ENCODE measurements at places on chromosomes 1 and 21.

- DNase-seq: no peak
Measured at GRCh38 chr1:78355656-78356055, 135.1 kb upstream of the PTGFR start.

GRCh38 chr1:29811247-29811646 lies 574.9 kb downstream of the PTPRU start:
- no peak for DNase-seq

GRCh38 chr1:202689493-202690342 lies 20.5 kb downstream of the SYT2 start:
- no peak for DNase-seq

- no peak for DNase-seq
Measured at GRCh38 chr21:33241846-33242245, 12.1 kb downstream of the IFNAR2 start.

- no peak for DNase-seq
Measured at GRCh38 chr1:85237613-85238012, 21.8 kb downstream of the C1orf52 start.

DNA sequence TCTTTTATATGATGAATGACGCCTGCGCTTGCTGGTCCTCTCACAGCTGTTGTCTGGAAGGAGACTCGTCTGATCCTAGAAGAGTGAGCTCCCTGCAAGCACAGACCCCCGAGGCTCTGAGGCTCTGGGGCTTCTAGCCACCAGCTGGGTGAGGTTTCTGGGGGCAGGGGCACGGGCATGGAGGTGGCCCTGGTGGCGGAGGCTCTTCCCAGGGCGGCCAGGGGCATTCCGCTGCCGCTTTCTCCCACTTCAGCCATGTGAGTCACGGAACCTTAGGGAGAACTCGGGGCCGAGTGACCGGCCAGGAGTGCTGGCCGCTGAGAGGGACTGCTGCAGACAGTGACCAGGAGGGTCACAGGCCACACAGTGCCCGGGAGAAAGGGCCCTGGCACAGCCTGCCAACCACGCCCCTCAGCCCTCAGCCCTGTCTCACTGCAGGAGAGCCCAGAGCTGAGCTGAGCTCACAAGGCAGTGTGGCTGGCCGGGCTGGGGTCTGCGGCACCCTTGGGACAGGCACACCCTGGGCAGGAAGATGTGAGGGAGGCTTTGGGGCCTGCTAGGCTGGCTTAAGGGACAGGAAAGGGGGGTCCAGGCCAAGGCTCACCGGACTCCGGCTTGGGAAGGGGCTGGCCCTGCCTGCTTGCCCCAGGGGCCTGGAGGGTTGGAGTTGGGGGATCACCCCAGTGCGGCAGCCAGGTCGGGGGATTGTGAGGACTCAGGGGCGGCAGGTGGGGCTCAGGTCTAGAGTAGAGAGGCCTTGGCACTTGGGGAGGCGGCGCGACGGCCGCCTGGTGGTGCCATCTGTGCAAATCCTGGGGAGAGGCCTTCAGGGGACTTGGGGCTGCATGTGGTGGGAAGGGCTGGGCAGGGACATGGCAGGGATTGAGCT lies 35.7 kb downstream of the MORN1 start:
- DNase-seq: no peak

DNA sequence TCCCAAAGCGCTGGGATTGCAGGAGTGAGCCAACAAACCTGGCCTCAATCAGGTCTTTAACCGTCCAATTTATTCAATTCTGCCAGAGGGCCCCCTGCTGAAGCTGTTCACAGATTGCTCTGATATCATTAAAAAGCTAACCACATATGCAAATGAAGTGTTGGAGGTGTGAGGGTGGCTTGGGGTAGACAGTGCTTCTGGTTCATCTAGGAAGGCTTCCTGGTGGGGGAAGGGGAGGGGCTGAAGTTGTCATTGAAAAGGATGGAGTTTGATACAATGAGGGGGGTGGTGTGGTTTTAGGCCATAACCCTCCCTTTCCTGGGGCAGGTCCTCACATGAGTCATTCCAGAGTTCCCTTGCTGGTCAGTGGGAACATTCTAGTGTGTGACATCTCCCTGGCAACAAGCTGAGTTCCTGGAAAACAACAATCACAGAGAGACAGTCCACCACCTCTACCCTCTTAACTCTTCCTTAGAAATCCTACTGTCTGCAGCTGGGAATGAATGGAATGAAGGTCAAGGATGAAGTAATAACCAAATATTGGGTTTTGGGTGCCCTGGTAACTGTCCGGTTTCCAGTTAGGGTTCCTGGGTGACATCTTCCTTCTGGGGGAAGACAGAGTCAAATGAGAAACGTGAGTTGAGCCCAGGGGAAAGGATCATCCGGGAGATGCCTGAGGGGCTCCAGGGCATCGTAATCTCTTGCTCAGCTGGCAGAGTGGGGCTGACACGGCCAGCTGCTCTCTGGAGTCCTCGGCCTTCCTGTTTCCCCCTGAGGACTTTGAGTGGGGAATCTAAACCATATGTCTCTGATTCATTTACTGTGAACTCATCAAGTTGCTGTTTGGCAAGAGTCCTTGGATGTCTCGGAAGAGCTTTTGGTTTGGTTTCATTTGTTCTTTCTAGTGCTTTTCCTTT lies 32.2 kb downstream of the BATF3 start:
- no peak for DNase-seq

DNA sequence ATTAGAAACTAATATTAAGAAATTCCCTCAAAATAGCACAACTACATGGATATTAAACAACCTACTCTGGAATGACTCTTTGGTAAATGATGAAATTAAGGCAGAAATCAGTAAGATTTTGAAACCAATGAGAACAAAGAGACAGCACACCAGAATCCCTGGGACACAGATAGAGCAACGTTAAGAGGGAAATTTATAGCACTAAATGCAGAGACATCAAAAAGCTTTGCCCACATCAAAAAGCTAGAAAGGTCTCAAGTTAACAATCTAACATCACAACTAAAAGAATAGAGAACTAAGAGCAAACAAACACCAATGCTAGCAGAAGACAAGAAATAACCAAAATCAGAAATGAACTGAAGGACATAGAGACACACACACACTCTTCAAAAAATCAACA lies 48.6 kb upstream of the LRRC8B start:
- no peak for DNase-seq

GRCh38 chr21:38181096-38181495 lies 75.7 kb upstream of the KCNJ15 start:
- DNase-seq: no peak

GRCh38 chr1:11559591-11559970 lies 80.6 kb downstream of the DISP3 start:
- no peak for DNase-seq

GRCh38 chr1:184825571-184825970 lies 70.9 kb upstream of the EDEM3 start:
- no peak for DNase-seq

- DNase-seq: peak; percentile 9
Measured at GRCh38 chr21:29436143-29436542, 137.4 kb downstream of the BACH1 start.

- DNase-seq: no peak
Measured at GRCh38 chr1:33586106-33586505, 113.7 kb downstream of the ZSCAN20 start.

GRCh38 chr1:167499664-167500101 lies 18.6 kb downstream of the CD247 start:
- no peak for DNase-seq

GRCh38 chr1:153563483-153563901 lies 2.2 kb downstream of the S100A2 start:
- no peak for DNase-seq

DNA sequence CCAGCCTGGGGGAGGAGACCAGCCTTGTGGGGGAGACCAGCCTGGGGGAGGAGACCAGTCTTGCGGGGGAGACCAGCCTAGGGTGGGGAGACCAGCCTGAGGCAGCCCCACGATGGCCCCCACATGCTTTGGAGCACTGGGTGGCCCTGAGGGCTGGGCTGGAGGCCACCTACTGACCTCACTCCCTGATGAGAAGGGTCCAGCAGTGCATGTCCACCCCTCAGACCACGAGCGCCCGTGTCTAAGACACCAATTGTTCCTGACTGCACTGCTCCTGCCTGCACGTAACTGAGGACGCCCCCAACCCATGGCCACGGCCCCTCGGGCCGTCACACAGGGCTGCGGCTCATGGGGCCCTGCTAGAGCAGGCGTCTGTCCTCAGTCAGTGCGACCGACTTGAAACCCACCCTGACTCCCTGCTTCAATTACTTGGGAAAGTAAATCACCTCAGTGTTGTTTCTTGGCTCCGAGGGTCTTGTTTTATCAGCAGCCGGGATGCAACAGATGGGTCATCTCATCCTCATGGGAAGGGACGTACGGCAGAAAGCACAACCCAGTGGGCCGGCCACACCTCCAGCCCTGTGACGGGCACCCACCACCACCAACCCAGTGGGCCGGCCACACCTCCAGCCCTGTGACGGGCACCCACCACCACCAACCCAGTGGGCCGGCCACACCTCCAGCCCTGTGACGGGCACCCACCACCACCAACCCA lies at the start of gene SPATC1L:
Gene SPATC1L, minus strand, starts transcription at position 550 of the 715 bp plus-strand sequence. CDS start 1,643 bp downstream, outside the sequence.
- DNase-seq: no peak

DNA sequence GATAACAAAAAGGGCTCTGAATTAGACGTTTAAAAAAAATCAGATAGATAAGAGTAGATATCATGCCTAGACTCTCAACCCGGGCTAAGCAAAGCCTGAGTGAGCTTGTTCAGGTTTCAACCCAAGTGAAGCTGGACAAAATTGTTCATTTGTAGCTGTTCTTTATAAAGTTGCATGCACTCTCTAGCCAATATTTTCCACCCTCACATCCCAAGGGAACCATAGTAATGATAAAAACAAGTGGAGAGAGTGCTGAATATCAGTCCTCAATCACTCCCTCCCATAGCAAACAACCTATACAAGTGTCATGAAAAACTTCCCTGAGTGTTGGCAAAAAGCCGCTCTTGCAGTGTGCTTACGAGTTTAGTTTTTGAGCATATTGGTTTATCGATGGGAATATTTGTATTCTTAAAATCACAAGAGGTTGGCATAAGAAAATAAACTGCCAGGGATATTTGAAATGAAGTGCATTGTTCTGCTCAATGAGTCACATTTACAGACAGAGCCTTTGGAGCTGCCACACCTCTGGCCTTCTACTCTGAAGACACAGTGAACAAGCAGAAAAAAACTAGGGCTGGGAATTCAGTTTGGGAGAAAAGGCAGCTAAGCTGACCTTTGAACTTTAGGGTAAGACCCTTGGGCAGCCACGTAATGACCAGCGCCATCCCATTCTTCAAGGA lies 2.2 kb upstream of the CLCA2 start:
- DNase-seq: no peak

- no peak for DNase-seq
Measured at GRCh38 chr1:214416417-214416816, 135.0 kb downstream of the PTPN14 start.

- DNase-seq: no peak
Measured at GRCh38 chr1:30842697-30843354, 65.7 kb downstream of the SDC3 start.

- DNase-seq: no peak
Measured at GRCh38 chr1:102578804-102579203, 529.5 kb downstream of the COL11A1 start.

- DNase-seq: no peak
Measured at GRCh38 chr1:200311256-200311655, 98.6 kb downstream of the ZNF281 start.

GRCh38 chr21:41584603-41585176 lies 76.7 kb upstream of the TMPRSS2 start:
- DNase-seq: no peak

DNA sequence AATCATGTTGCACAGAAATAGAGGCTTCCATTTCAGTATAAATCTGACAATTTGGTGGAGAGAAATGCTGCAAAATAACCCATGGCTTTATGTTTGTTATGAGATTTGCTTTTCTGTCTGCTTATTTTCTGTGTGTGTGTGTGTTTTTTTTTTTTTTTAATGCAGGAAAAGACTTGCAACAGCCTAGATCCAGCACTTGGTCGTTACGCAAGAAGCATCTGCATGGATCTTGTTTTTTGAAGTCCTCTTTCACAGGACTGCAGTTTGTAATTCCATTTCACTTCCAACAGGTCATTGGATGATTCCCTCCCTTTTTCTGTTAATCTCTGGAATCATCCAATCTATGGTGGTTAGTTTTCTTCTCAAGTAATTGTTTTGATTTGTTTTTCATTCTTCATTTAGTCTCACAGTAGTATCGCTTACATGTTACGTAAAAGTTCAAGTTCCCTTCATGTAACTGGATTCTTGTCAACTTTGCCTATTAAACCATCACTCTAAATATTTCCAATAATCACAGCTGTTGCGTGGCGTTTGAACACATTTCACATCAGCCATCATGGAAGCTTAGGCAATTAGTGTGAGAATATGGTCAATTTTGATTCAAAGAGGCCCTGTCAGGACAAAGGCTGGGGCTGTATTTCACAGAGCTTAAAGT lies 312.9 kb downstream of the NFIA start:
- no peak for DNase-seq

DNA sequence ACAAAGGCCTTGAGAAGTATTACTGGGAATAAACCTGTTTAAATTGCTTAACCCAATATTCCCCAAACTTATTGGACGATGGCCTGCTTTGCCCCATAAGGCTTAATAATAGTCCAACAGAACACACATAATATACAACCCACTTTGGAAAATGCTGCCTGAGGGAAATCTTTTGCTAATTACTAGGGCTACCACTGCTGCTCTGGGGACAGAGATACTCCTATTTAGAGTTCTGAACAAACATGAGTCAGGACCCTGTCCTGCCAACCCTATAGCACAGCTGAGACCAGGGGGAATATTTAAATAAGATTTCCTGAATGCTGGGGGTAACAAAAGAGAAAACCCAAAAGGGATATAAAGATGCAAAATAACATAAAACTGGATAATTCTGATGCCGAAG lies 139.1 kb downstream of the BRINP2 start:
- DNase-seq: no peak

DNA sequence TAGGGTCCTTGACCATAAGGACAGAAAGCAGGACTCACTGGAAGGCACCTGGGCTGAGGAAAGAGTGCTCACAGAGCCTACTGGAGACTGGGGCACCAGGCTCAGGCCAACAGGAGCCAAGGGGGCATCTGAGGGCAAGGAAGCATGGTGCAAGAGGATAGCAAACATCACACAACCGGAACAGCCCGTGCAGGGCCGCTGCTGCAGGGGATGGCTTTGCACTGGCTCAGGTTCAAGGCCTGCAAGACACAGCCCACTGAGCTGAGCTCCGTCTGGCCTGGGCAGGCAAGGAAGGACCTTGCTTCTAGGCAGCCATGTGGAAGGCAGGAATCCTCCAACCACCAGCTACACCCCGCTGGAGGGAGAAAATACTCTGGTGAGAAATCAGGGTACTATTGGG lies 59.8 kb upstream of the KIF26B start:
- no peak for DNase-seq

- no peak for DNase-seq
Measured at GRCh38 chr1:204373911-204374310, 14.2 kb upstream of the PLEKHA6 start.

DNA sequence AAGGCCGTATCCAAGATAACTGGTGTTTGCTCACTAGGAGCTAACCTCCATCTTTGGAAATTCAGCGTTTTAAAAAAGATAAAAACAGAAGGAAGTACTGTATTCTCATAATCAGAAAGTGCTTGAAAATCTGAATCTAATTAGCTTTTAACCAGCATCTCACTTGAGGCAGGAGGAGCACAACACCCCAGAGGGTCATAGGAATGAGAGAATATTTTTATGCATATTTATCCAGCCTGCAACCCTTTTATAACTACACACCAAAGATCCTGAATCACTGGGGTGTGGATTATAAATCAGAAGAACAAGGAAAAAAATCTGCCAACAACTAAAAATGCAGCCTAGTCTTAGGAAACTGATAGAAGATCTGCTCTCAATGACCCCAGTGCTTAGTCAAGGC lies 68.0 kb upstream of the PTCH2 start:
- no peak for DNase-seq

- DNase-seq: no peak
Measured at GRCh38 chr1:6278263-6278662, 17.4 kb upstream of the GPR153 start.

All from T-helper 2 cell (primary cell).